ENCODE measurements at places on chromosomes 4 and X. TPM values are rescaled to one million over a fixed set of nuclear protein-coding genes. Genes with fewer than 3 reads are reported as not detected.

DNA sequence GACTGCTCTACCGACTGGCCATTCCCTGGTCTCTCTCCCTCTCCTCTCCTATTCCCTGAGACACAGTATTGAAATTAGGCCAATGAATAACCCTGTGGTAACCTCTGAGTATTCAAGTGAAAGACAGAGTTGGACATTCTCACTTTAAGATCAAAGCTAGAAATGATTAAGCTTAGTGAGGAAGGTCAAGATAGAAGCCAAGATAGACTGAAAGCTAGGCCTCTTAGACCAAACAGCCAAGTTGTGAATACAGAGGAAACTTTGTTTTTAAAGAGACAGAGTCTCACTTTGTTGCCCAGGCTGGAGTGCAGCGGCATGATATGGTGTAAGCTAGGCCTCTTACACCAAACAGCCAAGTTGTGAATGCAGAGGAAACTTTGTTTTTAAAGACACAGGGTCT is 64.6 kb downstream of the KDM6A start:
- DNase-seq = no peak

The NLGN4X gene
- not detected for total RNA-seq

- no peak for DNase-seq
Observed at GRCh38 chr4:12691168-12691567, 793.0 kb downstream of the RAB28 start.

GRCh38 chr4:170198747-170199146 is 109.0 kb upstream of the AADAT start:
- no peak for DNase-seq

DNA sequence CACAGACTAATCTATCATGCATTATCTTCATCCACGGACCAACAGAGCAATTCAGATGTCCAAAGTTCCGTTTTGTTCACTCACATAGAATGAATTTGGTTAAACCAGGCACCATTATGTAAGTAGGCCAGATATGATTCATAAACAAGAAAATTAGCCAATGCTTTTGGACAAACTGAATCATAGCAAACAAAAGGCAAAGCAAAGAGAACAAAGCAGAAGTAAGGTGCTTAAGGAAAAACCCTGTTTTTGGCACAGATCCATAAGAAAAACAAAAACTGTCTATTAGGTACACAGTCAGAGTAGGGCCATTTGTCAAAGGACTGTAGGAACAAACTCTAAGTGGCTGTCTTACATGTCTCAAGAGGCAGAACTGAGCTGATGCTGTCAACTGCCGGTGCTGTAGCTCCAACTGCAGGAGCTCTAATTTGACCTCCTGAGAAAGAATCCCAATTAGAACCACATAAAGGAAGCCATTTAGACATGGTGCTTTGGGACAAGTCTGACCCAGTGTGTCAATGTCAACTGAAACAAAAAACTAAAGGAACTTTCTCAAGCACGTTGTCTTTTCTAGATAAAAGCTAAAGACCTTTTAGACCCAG is 146.7 kb downstream of the COL25A1 start:
- DNase-seq = no peak

GRCh38 chrX:18596096-18596495 is 75.8 kb downstream of the RS1 start:
- no peak for DNase-seq

The AR gene
- total RNA-seq = not detected

DNA sequence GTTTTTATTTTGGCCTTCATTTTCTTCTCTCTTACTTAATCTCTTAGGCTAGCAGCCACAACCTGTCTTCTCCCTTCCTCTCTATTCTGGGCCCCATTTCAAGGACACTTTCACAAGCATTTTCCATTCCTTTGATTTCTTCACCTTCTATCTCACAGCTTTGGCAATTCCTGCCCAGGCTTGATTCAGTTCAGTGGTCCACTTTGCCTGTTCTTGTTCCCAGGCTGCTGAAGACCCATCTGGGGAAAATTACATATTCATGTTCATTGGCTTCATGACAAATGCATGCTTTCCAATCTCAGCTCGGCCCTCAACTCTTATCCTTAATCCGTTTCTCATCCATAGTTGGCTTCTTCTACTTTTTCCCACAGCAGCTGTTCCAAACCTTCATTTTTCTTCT is 38.7 kb upstream of the LPAR4 start:
- DNase-seq = no peak

DNA sequence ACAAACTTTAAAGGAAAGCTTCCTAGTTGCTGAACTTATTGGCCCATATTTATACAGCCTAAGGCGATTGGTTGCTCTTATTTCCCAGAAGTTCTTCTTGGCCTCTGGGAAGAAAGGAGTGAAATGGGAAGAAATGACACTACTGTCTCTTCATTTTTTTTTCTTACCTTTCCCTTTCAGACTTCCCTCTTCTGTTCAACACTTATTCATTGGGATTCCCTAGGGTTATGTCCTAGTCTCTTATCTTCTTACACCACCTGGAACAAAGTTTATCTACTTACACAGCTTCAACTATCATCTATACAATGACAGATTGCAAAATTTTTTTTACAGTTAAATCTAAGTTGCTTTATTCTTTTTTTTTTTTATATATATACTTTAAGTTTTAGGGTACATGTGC is 68.0 kb downstream of the SNX12 start:
- no peak for DNase-seq

- DNase-seq = no peak
Observed at GRCh38 chr4:173990126-173990868, 293.2 kb downstream of the FBXO8 start.

The TMEM255A gene
- total RNA-seq = not detected

The ZNF630 gene
- total RNA-seq = 2.3 TPM

The OCIAD1 gene
- 93.9 TPM for total RNA-seq

The EPGN gene
- total RNA-seq = 2.6 TPM

DNA sequence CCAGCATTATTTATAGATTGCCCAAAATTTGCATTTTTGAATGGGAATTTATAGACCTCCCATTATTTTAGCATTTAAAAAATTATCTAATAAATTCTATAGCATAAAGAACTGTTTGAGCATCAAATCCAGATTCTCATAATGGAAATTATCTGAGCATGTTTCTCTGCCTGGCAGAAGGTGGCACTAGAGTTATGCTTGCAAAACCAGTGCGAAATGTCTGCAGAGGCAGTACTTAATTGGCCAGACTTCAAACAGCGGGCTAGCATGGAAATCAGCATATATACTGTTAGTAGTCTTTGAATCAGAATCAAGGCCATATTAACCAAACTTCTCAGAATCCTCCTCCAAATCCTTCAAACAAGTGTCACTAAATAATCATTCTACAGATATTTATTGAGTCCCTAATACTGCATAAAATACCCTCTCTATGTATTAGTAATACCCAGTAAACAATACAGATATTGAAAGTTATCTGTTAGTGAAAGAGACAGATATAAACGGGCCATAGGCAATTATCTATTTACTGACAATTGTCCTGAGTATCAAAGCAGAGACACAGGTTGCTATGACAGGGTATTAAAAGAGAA is 78.7 kb upstream of the DCLK2 start:
- no peak for DNase-seq

GRCh38 chr4:60384516-60384915 is 815.6 kb upstream of the ADGRL3 start:
- DNase-seq = no peak

The CYSLTR1 gene
- 7.3 TPM for total RNA-seq

The CCDC120 gene
- total RNA-seq = 9.0 TPM

The MAGEA1 gene
- not detected for total RNA-seq

The RHOH gene
- 140 TPM for total RNA-seq

The NXF2B gene
- total RNA-seq = not detected

GRCh38 chr4:81378386-81378785 is 93.3 kb downstream of the RASGEF1B start:
- no peak for DNase-seq

GRCh38 chrX:65610040-65610439 is 57.4 kb upstream of the MSN start:
- DNase-seq = no peak

- DNase-seq = no peak
Observed at GRCh38 chr4:42488554-42488953, 91.3 kb downstream of the SHISA3 start.

GRCh38 chrX:136781180-136781797 is 557 bp upstream of the ARHGEF6 start:
- no peak for DNase-seq

DNA sequence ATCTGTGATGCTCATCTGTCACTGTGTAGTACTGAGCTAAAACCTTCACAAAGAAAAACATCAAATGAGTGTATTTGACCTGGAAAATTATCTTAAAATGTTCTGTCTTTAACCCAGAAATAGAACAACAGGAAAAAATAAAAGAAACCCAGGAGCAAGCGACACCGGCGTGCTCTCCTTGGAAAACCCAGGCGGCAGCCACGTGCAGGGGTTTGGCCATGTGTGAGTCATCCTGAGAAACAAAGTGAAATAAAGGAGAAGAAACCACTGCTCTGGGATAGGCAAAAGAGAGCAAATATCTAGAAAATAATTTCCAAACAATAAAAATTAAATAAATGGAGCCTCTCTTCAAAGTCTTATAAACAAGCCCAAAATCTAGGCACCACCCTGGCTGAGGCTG is 20.0 kb upstream of the TMEM128 start:
- no peak for DNase-seq

- no peak for DNase-seq
Observed at GRCh38 chr4:125705681-125706080, 390.9 kb downstream of the FAT4 start.

DNA sequence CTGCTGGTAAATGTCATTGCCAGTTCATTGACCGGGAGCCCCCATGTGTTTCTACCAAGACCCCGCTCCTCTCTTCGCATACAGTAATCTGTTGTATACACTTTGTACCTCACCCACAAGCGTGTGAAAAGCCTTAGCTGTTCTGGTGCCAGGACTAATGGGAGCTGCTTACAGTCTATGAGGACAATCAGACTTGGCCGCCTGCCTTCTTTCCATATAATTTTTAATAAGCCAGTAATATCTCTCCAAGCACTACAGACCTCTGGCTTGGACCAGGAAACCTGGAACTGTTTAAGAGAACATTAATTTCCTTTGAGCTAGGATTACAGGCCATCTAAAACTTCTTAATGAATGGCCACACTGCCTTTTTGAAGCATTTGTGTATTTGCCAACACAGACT is 149.7 kb upstream of the MSX1 start:
- no peak for DNase-seq

DNA sequence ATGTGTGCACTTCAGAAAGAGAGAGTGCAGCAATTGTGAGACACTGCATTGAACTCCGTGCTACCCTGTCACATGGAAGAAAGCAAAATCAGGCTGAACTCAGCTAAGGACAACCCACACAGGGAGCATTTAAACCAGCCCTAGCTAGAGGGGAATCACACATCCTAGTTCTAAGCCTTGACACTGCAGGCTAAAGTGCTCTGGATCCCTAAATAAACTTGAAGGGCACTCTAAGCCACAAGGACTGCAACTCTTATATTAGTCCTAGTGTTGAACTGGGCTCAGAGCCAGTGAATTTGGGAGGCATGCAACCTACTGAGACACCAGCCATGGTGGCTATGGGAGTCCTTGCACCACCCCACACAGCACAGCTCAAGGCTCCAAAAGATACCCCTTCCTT is 311.9 kb downstream of the OPHN1 start:
- DNase-seq = no peak

- no peak for DNase-seq
Observed at GRCh38 chr4:10666616-10667015, 18.0 kb downstream of the CLNK start.

GRCh38 chrX:106917830-106918500 is 2.2 kb upstream of the CLDN2 start:
- no peak for DNase-seq

The TMSB15B gene
- total RNA-seq = 5.1 TPM

DNA sequence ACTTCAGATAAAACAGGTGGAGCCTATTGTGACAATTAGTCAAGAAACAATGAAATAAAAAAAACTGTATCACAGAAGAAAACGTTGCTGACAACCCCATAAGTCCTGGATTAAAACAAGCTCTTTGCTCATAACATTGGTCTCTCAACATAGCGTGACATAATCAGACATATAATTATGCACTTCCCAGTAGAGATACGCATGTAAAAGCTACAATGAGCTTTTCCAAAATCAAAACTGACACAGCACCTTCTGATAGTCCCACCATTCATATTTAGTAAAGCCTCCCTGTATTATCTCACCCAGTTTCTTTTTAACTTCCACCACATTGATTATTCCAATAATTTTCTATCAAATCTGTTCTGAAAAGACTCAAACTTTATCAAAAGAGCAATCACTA is 372.1 kb upstream of the SMIM31 start:
- DNase-seq = no peak

All from natural killer cell treated with Interleukin-12 subunit alpha and Interleukin-12 subunit beta and Interleukin-15 and Interleukin-18, amount 100 ng/mL, for 72 hours (primary cell).